ENCODE measurements at places on chromosomes 16 and 17.
A peak's percentile ranks its signal among the peaks of the same experiment; 100 is the strongest.

GRCh38 chr16:25874196-25874595 lies 182.4 kb downstream of the HS3ST4 start:
- peaks cover 13% of the 10 kb centered on the region for H3K27me3 ChIP-seq
- H3K4me3 ChIP-seq, result no peak overlapping the region
- no peaks in the 10 kb centered on the region for H3K36me3 ChIP-seq
- H3K27ac ChIP-seq, result no peak overlapping the region

DNA sequence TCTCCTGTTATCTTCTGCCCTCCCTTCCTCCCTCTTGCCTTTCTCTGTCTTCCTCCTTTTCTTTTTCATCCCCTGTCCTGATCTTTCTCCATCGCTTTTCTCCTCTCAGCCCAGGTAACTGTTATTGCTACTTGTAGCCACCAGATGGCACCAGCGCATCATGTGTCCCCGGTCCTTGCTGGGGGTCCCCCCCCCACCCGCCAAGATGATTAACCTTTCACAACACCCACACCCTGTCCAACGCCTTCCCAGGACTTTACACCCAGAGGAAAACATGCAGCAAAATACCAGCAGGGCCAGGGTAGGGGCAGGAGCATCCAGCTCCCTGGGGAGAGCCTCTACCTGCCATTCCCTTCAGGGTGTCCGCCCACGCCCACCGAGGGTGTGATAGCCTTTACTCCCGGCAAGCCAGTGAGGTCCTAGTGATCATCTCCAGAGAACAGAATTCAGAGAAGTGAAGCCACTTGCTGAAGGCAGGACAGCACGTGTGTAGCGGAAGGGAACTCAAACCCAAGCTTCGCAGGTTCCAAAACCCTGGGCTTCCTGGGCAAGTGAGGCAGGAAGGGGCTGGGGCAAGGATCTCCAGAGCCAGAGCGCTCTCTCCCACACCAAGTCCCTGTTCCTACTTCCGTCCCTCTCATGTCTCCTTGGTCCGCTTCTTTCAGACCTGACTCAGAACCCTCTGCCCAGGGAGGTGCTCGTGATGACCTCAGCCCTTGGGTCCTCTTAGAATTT lies 13.4 kb upstream of the TAC4 start:
- no peak overlapping the region for H3K27ac ChIP-seq
- DNase-seq, result peak; percentile 65
- no peaks in the 10 kb centered on the region for H3K36me3 ChIP-seq
- peaks cover 8% of the 10 kb centered on the region for H3K27me3 ChIP-seq

- no peaks in the 10 kb centered on the region for H3K27me3 ChIP-seq
- peaks cover 9% of the 10 kb centered on the region for H3K4me1 ChIP-seq
- peaks cover 6% of the 10 kb centered on the region for H3K36me3 ChIP-seq
- H3K4me3 ChIP-seq, result peak overlapping the region; percentile 79
- no peak for DNase-seq
Measured at GRCh38 chr16:2206780-2207433, 1.7 kb downstream of the MLST8 start.

- H3K27me3 ChIP-seq, result no peaks in the 10 kb centered on the region
- no peaks in the 10 kb centered on the region for H3K4me1 ChIP-seq
- H3K27ac ChIP-seq, result no peak overlapping the region
- no peak for DNase-seq
Measured at GRCh38 chr17:30551996-30552339, 74.8 kb downstream of the GOSR1 start.

DNA sequence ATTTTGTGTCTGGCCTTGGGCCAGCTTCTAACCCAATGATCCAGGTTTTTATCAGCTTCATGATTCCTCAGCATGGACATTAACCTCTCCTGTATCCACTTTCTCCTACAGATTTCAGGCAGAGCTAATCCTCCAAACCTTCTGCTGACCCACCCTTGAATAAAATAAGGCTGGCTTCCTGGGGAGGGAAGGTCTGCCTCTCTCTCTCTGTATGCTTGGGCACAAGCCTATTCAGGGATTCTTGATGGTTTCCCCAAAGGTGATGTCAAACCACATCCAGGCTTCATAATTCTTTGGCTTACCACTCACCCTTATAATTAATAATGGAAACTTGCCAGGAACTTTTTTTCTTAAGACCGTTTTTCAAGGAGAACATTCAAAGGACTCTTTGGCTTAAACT lies 240.1 kb downstream of the UTP18 start:
- no peak for DNase-seq
- H3K36me3 ChIP-seq, result no peaks in the 10 kb centered on the region
- H3K27me3 ChIP-seq, result peaks cover 39% of the 10 kb centered on the region
- peaks cover 14% of the 10 kb centered on the region for H3K4me1 ChIP-seq
- no peak overlapping the region for H3K4me3 ChIP-seq
- H3K27ac ChIP-seq, result no peak overlapping the region

- DNase-seq, result no peak
- H3K27me3 ChIP-seq, result no peaks in the 10 kb centered on the region
- H3K4me1 ChIP-seq, result peaks cover 43% of the 10 kb centered on the region
- H3K4me3 ChIP-seq, result no peak overlapping the region
- H3K36me3 ChIP-seq, result peaks cover 1% of the 10 kb centered on the region
Measured at GRCh38 chr17:2598166-2598565, 4.7 kb downstream of the PAFAH1B1 start.

GRCh38 chr17:40522250-40522960 lies 21.0 kb upstream of the TNS4 start:
- no peak overlapping the region for H3K4me3 ChIP-seq
- H3K4me1 ChIP-seq, result peaks cover 14% of the 10 kb centered on the region
- no peak overlapping the region for H3K27ac ChIP-seq
- peaks cover 8% of the 10 kb centered on the region for H3K36me3 ChIP-seq

DNA sequence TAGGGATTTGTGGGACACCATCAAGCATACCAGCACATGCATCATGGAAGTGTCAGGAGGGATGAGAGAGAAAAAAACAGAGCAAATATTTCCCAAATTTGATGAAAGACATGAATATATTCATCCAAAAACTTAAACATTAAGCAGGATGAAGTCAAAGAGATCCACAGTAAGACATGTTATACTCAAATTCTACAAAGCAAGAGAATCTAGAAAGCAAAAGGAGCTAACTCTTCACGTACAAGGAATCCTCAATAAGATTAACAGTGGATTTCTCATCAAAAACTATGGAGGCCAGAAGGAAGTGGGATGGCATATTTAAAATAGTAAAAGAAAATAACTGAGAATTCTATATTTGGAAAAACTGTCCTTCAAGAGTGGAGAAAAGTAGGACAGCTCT lies 374.8 kb downstream of the ZFHX3 start:
- H3K4me3 ChIP-seq, result no peak overlapping the region
- H3K4me1 ChIP-seq, result no peaks in the 10 kb centered on the region
- peaks cover 46% of the 10 kb centered on the region for H3K36me3 ChIP-seq
- H3K27ac ChIP-seq, result no peak overlapping the region
- no peaks in the 10 kb centered on the region for H3K27me3 ChIP-seq

- H3K27me3 ChIP-seq, result no peaks in the 10 kb centered on the region
- H3K36me3 ChIP-seq, result no peaks in the 10 kb centered on the region
- peaks cover 19% of the 10 kb centered on the region for H3K4me1 ChIP-seq
Measured at GRCh38 chr17:50169121-50169764, 3.4 kb downstream of the SGCA start.

GRCh38 chr17:14474591-14474990 lies 173.7 kb downstream of the HS3ST3B1 start:
- H3K4me1 ChIP-seq, result no peaks in the 10 kb centered on the region
- H3K27me3 ChIP-seq, result no peaks in the 10 kb centered on the region
- DNase-seq, result no peak
- H3K27ac ChIP-seq, result no peak overlapping the region
- no peaks in the 10 kb centered on the region for H3K36me3 ChIP-seq

DNA sequence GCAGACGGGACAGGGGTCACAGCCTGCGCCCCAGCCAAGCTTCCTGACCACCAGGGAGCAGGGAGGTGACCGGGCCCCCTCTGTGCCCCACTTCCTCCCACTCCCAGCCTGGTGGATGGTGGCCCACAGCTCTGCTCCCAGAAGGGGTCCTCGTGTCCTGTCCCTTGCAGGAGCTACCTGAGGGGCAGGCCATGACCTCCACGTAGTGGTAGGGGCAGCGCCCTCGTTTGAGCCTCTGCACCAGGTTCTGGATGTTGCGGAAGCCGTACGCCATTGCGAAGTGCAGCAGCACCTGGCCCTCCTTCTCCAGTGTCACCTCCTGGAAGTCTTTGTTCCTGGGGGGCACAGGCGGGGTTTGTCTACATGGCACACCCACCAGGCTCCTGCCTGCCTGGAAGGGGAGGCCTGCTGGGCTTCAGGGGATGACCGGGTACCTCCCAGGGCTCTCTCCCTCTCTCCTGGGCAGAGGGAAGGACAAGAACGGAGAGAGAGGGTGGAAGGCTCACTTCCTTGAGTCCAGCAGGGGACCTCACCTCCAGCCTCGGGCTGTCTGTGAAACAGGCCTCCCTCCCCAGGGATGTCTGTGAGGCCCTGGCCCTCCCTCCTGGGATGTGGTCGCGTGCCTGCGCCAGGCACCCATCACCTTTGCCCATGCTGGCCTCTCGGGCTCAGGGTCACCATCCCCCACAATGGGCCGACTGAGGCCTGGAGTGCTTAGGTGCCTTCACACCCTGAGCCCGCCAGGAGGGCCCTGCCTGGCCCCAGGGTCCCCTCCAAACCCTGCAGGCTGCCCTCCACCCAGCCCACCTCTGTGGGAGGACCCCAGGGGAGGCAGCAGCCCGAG lies 4.0 kb downstream of the HAGHL start:
- no peak overlapping the region for H3K4me3 ChIP-seq
- no peak overlapping the region for H3K27ac ChIP-seq
- no peaks in the 10 kb centered on the region for H3K4me1 ChIP-seq
- H3K27me3 ChIP-seq, result peaks cover 9% of the 10 kb centered on the region
- no peak for DNase-seq

GRCh38 chr16:119835-120491 lies 18.5 kb downstream of the NPRL3 start:
- DNase-seq, result no peak
- no peak overlapping the region for H3K4me3 ChIP-seq
- H3K27ac ChIP-seq, result no peak overlapping the region
- no peaks in the 10 kb centered on the region for H3K27me3 ChIP-seq
- H3K36me3 ChIP-seq, result peaks cover 8% of the 10 kb centered on the region
- no peaks in the 10 kb centered on the region for H3K4me1 ChIP-seq

DNA sequence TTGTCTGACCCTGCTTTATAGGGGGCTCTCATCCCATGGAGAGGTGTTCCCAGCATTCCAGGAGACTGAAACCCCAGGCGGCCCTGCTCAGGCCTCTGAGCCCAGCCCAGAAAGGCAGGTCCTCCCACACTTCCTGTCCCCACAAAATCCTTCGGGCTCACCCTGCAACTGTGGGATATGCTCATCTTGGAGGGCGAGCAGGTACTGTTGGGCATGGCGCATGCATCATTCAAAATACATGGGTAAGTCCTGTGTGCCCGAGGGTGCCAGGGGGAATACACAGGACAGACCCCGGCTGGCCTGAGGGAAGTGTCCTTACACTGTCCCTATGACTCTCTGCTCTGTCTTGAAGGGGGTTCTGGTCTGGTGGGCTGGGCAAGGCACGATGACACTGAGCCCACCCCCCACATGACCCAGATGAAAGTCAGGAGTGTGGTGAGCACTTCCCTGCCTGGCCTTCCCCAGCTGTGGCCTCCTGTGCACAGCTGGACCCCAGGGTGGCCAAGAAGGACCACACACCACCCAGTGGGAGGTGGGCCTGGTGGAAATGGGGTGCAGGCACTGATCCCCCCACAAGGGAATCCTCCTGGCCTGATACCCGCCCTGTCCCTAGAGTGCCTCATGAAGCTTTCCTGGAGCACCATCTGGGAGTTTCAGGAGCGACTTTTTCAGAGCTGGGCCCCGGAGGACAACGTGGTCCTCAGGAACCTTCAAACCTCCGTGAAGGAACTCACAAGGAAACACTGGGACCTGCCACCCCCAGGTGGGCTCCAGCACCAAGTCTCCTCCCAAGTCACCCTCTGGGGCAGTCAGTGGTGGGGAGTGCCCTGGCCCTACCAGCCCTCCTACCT lies 46.7 kb downstream of the USP22 start:
- peaks cover 4% of the 10 kb centered on the region for H3K36me3 ChIP-seq
- H3K27ac ChIP-seq, result peak overlapping the region; percentile 53
- H3K27me3 ChIP-seq, result no peaks in the 10 kb centered on the region
- H3K4me1 ChIP-seq, result peaks cover 15% of the 10 kb centered on the region
- DNase-seq, result no peak
